ENCODE measurements at places on chromosomes 3 and 15.

DNA sequence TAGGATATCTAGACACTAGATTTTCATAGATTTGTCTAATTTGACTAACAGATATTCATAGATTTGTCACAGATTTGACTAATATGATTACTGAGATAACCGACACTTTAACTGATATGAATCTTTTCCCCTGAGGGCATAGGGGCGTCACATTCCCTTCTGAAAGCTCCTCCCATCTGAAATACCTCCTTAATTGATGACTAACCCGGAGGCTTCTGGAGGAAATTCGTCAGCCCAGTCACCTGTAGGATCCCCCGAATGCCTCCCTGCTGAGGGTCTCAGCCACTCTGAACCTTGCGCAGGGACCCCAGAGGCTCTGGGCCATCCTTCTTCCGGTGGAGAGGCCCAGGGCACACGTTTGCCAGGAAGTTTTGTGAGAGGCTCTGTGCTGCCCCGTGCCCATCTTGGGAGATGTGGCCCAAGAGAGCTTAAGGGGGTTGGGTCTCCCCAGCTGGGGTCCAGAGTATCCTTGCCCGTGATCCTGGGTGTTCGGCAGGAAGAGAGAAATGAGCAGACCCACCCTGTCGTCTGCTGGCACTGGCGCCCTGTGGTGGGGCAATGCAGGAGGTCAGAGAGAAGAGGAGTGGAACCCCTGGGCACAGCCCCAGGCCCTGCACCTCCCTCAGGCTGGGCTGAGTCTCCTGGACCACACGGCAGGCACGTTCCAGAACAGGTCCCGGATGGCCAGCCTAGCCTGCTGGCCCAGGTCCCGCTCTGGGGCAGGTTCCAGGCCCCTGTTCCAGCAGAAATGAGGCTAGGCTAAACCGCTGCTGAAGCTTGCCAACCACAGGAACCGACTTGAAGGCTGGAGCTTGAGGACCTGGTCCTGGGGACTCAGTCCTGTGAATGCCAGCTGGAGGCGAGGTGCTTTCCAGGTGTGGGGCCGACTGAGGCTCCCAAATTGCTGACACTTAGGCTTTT is 1.7 kb downstream of the PLA2G4D start:
- peak; percentile 97 for DNase-seq

DNA sequence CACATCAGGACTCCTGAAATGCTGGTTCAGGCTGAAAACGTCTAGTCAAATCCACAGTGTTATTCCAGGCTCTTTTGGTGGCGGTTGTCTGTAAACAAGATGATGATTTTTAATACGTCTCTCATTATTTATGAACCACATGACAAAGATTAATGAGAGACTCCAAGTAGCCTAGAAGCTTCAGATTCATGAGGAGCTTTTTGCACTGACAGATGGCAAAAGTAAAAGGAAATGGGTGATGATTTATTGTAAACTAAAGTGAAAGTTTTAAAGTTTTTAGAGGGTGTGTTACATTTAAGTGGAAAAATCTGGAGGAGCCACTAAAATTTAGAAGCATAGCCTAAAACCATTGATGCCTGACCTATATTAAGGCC is 77.0 kb downstream of the BBX start:
- DNase-seq = no peak

DNA sequence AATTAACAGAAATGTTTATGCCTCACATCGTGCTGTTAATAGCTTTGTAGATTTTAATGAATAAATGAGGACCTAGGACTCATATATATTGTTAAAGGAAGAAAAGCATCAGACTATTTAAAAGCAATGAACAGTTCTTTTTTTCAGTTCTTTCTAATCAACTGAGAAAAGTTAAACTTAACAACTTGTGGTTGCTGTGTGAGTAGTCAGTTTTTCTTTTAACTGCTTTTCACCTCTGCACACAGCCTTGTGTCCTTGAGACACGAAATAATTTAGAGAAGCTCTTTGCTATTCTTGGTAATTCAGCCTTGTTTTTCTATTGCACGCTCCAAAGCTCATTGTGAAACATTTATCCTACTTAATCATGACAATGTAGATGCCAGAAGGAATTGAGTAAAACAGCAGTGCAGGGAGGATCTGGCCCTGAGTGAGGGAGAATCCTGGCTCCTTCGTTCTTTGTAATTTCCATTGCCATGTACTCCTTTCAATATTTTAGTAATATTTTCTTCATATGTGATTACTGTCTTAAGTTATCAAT is 499.0 kb downstream of the PYDC2 start:
- DNase-seq = no peak

DNA sequence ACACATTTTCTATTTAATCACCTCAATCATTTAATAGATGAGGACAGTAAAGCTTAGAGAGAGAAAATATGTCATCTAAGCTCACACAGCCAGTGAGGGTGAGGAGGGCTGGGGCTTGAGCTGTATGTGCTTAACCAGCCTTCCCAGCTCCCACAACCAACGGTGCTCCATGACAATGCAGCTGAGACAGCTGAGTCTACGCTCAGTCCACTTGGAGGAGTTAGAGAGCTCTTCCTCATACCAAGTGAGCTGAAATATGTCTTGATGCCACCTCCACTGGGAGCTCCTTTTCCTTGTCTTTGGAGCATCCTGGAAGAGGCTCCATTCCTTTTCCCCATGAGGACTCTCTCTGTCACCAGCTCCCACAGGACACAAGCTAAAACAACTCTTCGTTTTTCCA is 9.3 kb downstream of the HOMER2 start:
- peak; percentile 50 for DNase-seq

DNA sequence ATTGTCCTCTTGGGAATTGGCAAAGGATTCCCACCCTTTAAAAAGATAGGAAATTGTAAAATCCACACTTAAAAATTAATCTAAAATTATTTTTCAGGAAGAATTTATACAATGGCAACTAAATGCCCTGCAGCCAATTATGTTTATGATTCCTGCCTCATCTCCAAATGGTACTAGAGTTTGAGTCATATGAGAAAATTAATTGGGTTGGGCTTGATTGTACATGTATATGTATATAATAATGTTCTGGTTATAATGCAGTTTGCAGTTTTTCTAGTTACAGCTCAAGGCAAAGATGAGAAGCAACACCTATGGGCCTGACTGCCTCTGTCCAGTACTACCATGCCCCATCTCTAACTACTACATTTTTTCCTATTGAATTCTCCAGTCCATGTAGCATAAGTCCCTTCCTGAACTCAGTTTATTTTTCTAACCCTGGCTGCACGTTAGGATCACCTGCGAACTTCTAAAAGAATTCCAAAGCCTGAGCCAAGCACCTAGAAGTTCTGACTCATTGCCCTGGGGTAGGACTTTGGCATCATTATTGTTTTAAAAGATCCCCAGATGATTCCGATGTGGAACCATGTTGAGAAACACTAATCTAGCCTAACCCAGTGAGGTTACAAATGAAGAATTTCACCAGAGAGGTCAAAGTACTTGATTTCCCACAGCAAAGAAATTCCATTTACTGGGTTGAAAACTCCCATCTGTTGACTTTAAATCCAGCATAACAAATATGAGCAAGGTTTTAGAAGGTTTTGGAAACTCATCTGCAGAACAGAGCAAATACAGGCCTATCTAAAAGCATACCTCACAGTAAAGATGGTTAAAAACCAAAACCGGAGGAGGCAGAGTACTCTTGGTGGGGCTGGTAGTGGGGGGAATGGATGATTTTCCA is 19.4 kb downstream of the TGFBR2 start:
- peak; percentile 35 for DNase-seq
